LHCN-M2 (cell line): ENCODE measurements at places on chromosomes 3 and 15. TPM values are rescaled to one million over a fixed set of nuclear protein-coding genes. Genes with fewer than 3 reads are reported as not detected.

GRCh38 chr3:44478606-44479094, 1.2 kb upstream of the ZNF445 start:
- DNase-seq, result no peak

DNA sequence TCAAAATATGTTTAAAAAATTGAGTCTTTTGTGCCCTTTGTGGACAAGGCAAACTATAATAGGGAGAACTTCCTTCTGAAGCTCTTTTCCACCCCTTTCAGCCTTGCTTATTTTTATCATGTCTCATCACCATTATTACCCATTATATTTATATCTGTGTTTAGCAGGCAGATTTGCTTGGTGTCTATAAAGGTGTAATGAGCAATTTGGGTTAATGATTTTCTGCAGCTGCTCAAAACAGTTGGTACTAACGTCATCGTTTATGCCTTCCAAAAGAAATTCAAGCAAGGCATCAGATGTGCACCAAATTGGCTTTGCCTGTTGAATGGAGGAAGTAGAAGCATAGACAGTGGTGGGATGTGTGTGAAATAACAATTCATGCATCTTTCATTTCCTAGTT, 483.7 kb upstream of the SGO1 start:
- DNase-seq, result no peak

GRCh38 chr3:20073683-20074082, 33.4 kb downstream of the KAT2B start:
- DNase-seq, result no peak

- no peak for DNase-seq
Measured at GRCh38 chr3:172203522-172204258, 164.3 kb downstream of the FNDC3B start.

HRH1 gene
- 8.7 and 9.5 TPM in 2 replicates for total RNA-seq

IFT57 gene
- total RNA-seq, result 37.7 and 39.0 TPM in 2 replicates

DNA sequence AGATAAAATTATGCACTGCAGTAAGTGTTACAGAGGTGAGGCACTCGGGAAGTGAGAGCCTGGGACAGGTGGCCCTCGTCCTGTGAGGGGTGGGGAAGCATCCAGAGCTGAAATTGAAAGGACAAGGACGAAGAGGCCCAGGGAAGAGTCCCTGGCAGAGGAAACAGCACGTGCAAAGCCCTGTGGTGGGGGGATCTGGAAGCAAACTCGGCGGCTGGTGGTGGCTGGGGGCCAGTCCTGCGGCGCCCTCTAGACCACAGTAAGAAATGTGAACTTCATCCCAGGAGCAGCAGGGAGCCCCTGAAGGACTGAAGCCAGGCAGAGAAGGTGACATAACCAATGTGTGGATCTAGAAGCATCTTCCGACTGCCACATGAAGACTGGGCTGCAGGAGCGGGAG, 42.8 kb downstream of the GRIP2 start:
- DNase-seq, result no peak

TMOD2 gene
- total RNA-seq, result 5.0 and 5.8 TPM in 2 replicates

- peak; percentile 89 for DNase-seq
Measured at GRCh38 chr15:70101459-70102113, 3.9 kb upstream of the TLE3 start.

- no peak for DNase-seq
Measured at GRCh38 chr3:112813723-112814171, 32.9 kb downstream of the CD200R1L start.

GRCh38 chr3:78427303-78427702, 1340.5 kb downstream of the ROBO1 start:
- no peak for DNase-seq

CLDN18 gene
- total RNA-seq, result 0.06 TPM in 1 of 2 replicates, not detected in the other

ESYT3 gene
- 0.90 and 1.0 TPM in 2 replicates for total RNA-seq

- DNase-seq, result peak; percentile 62
Measured at GRCh38 chr3:124565013-124565412, 165.2 kb upstream of the UMPS start.

DNA sequence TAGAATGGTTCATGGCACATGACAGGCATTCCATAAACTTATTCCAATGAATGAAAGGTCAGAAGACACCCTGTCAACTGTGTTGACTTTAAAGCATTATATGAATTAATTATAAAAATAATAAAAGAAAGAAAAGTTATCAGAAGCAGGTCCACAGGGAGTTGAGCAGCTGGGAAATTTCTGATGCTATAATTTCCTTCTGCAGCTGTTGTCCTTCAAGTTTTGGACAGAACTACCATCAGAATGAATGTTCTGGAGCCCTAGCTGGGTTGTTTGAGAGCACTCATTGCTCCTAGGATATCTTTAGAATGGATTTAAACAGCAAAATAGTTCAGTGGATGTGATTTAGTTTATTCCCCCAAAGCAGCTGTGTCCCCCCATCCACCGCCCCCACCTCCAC, 232.4 kb upstream of the PROK2 start:
- DNase-seq, result peak; percentile 44

DNA sequence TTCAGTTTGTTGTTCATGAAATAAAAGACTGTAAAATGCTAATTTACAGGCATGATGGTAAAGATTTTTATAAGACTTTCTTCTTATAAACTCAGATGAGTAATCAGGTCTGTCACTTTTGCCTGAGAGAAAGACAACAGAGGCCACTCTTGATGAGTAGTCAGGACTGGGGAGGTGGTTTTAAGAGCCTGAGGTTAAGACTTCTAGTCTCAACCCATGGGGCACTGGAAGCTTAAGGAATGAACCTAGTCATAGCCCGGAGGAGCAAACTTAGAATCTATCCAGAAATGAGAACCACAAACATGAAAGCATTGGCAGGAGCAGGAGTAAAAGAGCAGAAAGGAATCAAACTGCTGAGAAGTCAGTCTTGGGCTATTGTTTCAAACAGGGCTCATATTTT, 846.3 kb upstream of the ARPP21 start:
- peak; percentile 70 for DNase-seq

IL5RA gene
- not detected in 2 replicates for total RNA-seq

GRCh38 chr15:83449250-83449671, 2.1 kb downstream of the SH3GL3 start:
- DNase-seq, result no peak

DNA sequence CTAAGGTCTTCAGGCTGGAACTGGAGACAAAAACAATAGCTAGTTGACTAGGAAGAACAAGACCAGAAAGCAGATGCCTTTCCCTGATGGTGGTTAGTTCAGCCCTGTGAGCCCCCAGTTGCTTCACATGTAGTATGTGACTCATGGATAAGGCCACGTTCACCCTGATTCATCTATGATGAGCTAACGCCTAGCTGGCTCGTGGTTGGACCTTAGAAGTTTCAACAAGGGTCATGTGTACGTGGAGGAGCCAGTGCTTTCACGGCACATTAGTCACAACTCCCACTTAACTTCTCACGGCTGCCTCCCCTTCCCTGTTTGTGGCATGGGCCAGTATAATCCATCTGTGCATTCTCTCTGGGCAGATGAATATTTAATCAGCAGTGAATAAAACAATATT, 20.6 kb downstream of the COL8A1 start:
- DNase-seq, result peak; percentile 99

DNA sequence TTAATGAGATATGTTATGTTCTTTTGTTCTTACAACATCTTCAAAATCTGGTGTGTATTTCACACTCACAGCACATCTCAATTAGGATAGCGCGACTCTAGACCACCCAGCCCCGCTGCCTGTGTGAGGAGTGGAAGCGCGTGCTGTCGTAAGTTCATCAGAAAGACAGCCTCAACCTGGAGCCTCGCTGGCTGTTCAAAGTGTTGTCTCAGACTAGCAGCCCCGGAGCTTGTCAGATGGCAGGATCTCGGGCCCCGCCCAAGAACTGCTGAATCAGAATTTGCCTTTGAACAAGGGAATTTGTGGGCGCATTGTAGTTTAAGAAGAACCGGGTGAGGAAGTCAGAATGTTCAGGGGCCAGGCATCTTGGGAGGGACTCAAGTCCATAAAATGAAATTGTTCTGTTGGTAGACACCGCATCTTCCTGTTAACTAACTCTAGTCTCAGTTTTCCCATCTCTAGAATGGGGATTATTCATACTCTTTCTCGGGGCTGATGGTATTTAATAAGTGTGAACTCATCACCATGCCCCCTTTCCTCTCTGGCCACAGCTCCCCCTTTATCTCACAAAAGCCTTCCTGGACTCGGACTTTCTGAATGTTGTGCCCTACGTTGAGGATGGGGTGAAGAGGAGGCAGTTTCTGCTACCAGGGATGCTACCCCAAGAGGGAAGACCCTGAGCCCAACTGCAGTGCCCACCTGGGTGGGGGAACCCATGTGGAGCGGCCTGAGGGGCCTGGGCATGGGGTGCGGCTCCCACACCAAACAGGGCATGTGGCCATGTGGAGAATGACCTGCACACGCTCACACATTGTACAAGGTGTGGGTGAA, 40.4 kb downstream of the BHLHE40 start:
- DNase-seq, result no peak

DNA sequence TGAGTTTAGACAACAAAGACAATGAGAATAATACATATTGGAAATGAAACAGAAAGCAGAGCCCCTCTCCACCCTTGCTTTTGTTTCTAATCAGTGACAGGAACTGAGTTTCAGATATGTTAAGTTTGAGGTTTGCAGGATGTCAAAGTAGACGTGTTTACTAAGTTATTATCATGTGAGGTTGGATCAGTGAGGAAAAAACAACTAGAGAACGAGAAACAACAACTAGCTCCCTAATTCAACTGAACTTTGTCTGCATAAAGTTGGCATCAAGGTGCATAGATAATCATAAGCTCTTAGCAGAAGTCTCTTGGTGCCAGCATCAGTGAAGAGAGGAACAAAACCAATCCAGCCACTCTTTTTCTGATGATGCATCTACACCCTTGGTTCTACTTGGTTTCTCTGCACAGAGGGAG, 491.1 kb upstream of the NR2F2 start:
- DNase-seq, result no peak

GOLGA6L4 gene
- total RNA-seq, result 0.45 and 0.69 TPM in 2 replicates

APBA2 gene
- not detected in 2 replicates for total RNA-seq

DNA sequence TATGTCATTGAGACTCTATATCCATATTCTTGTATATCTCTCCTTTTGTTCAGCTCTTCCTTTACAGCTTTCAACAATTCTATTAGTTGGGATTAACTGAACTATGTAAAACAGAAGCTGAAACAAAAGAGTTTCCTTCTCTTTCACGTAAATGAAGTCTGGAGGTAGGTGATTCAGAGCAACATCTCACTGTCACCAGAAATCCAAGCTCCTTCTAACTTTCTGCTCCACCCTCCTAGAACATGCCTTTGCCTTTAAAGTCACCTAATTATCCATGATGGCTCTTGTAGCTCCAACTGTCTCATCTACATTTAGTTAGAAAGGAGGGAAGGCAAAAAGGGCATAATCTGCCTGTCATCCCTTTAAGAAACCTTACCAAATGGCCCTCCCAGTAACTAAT, 458.2 kb upstream of the MDFIC2 start:
- DNase-seq, result no peak

DNA sequence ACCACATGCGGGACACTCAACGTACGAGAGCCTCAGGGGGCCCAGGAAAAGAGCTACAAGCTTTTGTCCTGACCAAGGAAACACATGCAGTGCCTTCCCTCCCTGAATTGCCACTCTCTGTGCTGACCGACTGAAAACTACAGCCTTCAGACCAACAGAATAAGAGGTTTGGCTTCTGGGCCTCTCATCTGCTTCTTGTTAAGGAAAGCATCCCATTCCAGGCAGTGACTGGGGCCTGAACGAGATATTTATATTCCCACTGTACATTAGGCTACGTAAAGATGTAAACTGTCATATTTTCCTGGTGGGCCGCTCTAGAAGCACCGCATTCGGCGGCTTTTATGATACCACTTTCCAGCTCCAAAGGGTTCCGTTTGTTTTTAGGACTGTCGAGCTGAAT, 208.9 kb upstream of the TPM1 start:
- no peak for DNase-seq

- peak; percentile 12 for DNase-seq
Measured at GRCh38 chr3:31488475-31489017, 44.2 kb upstream of the STT3B start.

SLC9C1 gene
- total RNA-seq, result not detected in 2 replicates

DNA sequence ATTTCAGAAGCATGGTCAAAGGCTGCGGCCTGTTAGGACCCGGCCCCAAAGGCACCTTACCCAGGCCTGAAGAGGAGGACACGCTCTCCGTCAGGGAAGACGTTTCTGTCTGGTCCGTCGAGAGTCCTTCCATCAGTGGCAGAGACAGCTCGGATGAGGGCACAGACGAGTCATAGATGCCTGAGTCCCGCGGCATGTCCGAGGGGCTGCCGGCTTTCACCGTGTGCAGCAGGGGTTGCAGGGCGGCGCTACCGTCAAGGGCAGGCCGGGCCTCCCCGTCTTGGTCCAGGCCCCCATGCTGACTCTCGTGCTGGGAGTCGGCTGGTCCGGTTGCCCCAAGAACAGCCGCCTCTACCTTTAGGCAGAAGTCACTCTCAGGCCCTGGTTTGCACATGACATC, 37.1 kb downstream of the SPATA12 start:
- DNase-seq, result no peak

TAGLN3 gene
- not detected in 2 replicates for total RNA-seq
